A172 (cell line): ENCODE measurements at places on chromosomes 5 and 9.

- no peak for DNase-seq
Measured at GRCh38 chr9:127253446-127253845, 11.1 kb upstream of the GARNL3 start.

DNA sequence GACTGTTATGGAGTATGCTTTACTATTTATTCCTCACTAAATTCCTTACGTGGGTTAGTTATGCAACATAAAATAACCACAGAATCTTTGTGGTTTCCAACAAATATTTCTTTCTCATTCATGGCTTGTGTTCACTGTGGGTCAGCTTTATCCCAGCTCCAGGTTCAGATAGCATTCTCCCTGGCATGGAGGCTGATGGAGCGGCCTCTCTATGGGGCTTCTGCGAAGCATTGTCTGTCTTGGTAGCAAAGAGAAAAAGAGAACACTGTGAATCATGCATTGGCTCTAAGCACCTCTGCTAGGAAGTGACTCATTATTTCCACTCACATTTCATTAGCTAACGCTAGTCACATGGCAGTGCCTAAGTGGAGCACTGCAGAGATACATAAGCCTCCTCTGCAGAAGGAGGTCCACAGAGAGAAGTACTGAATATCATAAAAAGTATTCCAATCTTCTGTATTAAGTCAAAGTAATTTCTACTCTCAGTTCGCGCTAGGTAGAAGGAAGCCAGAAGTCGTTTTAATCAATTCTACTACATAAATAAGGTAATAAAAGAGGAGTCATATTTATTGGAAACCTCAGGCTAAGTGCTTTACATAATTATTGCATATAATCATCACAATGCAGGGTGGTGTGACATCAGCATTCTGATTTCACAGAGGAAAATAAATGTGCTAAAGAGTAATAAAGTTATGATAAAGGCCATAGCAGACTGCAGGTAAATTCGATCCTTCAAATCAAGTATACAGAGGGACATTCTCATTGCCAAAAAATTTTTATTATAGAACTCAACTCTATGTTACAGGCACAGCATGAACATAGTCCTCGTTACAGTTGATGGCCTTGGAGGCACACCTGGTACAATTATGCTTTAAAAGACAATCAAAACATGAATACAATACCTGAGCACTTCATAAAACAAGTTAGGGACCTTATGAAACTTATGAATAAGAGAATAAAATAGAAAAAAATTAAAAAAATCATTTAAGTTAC is 531.1 kb downstream of the CETN3 start:
- peak; percentile 97 for DNase-seq

DNA sequence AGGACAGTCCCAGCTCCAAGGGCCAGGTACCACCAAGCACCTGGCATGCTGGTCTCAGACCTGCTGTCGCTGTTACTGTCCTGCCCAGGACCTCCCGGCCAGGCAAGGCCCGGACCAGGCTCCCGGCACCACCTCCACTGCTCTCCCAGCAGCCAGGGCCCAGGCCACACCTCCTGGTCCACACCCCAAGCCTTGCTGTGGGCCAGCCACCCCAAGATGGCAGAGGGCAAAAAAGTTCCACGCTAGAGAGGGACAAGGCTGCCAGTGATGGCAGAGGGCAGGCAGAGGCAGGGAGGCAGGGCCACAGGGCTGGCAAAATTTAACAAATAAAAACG is 1.1 kb downstream of the DNLZ start:
- DNase-seq, result no peak

DNA sequence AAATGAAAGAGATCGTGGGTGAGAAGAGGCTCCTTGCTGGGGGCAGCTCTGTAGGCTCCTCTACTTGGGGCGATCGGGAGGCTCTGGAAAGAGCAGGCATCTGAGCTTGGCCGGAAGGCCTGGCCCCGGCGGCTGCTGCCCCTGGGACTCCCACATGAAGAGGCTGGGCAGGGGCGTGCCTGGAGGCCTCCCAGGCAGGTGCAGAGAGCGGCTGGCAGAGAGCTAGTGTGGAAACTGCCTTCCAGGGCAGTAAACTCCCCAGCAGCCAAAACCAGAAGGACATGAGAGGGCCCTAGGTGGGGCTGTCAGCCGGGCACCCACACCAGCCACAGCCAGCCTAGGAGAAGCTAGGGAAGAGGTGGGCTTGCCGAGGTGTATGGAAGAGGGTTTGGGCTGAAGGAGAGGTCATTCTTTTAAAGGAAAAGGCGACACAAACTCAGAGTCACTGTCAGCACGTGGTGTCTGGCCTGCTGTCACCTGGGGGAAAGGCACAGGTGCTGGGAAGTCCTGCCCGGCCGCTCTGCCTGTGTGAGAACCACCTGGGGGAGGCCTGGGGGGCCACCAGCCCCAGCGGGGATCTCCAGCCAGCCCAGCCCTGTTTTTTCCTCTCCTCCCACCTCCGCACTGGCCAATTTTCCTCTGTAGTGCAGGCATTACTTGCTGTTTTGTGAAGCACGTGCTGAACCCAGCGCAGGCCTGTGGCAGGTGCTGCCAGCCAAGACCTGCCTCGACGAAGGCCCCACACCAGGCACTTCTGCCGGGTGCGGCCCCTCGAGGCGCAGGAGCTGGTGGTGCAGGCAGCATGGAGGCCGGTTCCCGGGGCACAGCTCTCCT is 44.8 kb upstream of the EGFL7 start:
- DNase-seq, result no peak

- no peak for DNase-seq
Measured at GRCh38 chr5:175674731-175675346, 17.0 kb downstream of the HRH2 start.

DNA sequence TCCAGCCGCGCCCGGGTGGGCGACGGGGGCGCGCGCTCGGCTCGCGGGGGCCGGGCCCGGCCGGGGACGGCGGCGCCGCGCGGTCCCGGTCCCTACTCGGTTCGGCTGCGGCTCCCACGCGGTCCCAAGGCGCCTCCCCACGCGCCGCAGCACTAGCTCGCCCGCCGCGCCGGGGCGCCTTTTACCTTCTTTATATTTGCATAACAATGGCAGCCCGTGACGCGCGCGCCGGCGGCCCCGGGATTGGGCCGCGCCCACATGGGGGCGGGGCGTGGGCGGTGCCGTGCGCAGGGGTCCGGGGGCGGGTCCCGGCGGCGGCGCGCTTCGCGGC is at the start of gene NRARP:
NRARP (minus strand) TSS at position 154 of the 331 bp plus-strand sequence. CDS start 343 bp downstream, outside the sequence.
- DNase-seq, result peak; percentile 53

GRCh38 chr5:77339337-77339890 is 128.9 kb downstream of the PDE8B start:
- no peak for DNase-seq

DNA sequence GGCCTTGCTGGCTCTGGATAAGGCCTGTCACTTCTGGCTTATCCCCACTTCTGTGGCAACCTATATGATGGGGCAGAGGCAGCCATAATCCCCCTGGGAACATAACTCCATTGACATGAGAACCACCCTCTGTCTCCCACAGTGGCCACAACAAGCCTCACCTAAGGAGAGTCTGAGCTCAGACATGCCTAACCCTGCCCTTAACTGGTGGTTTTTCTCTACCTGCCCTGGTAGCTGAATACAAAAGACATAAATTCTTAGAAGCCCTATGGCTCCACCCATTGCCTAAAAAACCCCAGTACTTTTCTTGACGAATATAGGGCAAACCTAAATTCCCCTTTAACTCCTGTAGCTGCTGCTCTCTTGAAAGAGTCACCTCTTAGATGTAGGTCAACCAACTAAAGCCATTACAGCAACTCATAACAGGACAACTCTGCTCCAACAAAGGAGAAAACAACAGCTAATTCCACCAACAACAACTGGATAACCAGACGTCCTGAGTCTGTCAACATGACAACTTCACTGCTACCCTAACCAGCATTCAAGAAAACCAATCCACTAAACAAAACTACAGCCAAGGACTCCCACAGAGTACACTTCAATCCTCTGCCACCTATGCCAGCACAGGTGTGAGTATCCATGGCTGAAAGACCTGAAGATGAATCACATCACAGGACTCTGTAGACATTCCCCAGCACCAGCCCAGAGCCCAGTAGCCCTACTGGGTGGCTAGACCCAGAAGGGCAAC is 427.7 kb downstream of the PRELID2 start:
- no peak for DNase-seq

DNA sequence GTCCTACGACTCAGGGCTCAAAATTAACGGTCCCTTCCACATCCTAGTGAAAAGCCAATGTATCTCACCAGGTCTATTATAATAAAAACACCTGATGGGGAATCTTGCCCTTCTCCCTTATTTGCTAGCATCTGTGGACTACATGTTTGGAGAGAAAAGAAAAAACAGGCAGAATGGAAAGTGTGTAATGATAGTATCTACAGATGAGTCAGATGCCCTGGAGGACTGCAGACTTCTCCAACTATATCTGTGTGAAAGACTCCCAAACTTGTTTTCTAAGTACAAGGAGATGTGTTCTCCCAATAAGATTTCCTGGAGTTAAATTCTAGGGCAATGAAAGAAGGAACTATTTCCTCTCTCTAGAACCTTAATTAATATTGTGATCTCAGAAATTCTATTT is 66.0 kb downstream of the FOXB2 start:
- no peak for DNase-seq

GRCh38 chr5:57448751-57449150 is 33.9 kb downstream of the ACTBL2 start:
- no peak for DNase-seq

- DNase-seq, result no peak
Measured at GRCh38 chr9:7118633-7119032, 360.9 kb downstream of the KDM4C start.

- DNase-seq, result no peak
Measured at GRCh38 chr9:131611586-131612315, 66.4 kb downstream of the PRRT1B start.

DNA sequence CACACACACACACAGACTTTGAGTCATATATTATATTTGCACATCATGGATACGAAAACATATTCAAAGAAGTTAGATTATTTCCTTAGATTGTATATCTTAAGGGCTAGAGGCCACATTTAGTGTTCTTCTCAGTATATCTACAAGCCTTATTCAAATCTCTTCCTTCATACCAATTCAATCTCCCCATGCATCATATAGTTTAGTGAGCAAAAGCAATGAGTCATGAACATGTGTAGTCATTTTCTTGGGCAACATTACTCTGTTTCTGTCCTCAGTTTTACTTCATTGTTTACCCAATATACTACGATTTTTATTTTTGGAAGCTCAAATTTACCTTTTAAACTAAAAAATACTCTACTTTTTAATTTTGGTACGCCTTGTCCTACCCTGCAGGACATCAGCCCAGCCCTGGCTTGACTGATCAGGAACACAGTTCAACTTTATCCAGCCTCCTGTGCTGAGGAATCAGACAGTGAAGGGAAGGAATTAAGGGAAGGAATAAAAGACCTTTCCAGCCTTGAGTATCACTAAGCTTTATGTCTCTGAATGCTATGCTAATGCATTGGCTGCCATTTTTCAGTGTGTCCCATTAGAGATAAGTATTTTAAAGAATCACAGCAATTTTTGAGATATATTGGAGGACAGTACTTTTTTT is 101.7 kb upstream of the FST start:
- peak; percentile 53 for DNase-seq

GRCh38 chr5:130023604-130024003 is 119.3 kb downstream of the CHSY3 start:
- DNase-seq, result no peak

GRCh38 chr5:44377057-44377456 is 12.2 kb downstream of the FGF10 start:
- no peak for DNase-seq

DNA sequence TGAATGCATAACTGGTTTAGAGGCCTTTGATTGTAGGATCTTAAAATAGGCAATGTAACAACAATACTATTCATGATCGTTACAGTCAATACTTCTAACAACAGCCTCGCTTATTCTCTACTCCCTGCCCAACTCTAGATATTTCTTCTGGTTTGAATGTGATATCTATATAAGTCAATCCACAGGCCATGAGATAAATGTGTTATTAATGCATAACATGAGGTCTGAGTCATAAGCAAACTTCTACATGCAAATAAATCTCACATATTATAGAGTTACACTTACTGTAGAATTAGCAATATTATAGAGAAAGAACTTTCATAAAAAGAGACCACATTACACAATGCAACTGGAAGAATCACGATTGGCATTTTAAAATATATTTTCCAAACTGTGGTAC is 2.9 kb upstream of the ALDOB start:
- no peak for DNase-seq

- no peak for DNase-seq
Measured at GRCh38 chr9:761176-761792, 80.2 kb upstream of the DMRT1 start.

- no peak for DNase-seq
Measured at GRCh38 chr5:1921711-1922110, 39.0 kb upstream of the IRX4 start.

DNA sequence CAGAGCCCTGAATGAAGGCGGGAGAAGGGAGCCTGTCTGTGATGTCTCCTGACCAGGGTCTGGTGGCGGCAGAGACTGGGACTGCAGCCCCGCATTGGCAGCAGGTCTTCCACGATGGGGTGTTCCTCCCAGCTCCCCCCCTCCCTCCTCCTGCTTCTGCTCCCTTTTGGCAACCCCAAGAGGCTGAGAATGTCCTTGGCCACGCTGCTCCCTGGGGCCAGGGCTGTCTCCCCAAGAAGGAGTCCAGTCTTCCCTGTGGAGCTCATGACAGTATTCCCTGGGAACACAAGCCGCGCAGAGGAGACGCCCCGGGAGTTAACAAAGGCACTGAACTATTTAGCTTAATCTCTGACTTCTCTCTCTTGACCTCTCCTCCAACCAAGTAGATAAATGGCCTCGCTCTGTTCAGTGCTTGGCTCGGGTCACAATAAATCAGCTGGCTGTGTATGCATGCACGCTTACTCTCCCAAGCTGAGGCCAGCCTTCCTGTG is 84.0 kb upstream of the NEURL1B start:
- no peak for DNase-seq

DNA sequence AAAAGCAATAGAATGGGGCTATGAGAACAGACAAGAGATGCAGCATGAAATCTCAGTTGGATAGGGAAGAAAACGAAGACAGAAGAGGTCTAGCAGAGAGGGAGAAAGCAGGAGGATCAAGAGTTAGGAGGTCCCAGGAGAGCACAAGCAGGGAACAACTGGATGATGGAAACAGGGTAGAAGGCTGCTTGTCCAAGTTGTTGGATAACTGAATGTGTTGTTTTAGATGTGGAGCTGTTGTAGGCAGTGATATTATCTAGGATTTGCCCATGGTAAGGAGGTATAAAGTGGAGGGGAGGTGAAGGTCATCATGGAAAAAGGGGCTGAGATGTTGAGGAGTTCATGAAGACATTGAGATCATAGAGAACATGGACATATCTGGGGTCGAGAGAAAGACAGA is 12.4 kb upstream of the RHOBTB3 start:
- no peak for DNase-seq
